ENCODE measurements at places on chromosomes 4 and X. TPM values are rescaled to one million over a fixed set of nuclear protein-coding genes. Genes with fewer than 3 reads are reported as not detected.

Gene PALLD
- 303 TPM for total RNA-seq

Gene DBET
- total RNA-seq = not detected

Gene RNF175
- 0.50 TPM for total RNA-seq

Gene RAB40A
- total RNA-seq = 0.21 TPM

Gene TIMP1
- total RNA-seq = 27.7 TPM

Gene SOWAHD
- total RNA-seq = under 0.01 TPM

Gene PABPC4L
- 0.28 TPM for total RNA-seq

Gene GAGE12J
- total RNA-seq = not detected

Gene PSAPL1
- not detected for total RNA-seq

Gene EFHC2
- 0.36 TPM for total RNA-seq

Gene ASB11
- not detected for total RNA-seq
